PC-3 (cell line): ENCODE measurements at places on chromosomes 6 and 20. TPM values are rescaled to one million over a fixed set of nuclear protein-coding genes. Genes with fewer than 3 reads are reported as not detected.

The RAET1G gene
- 1.5 and 2.0 TPM in 2 replicates for total RNA-seq

The MYL9 gene
- total RNA-seq: 10.8 and 12.0 TPM in 2 replicates

The ADTRP gene
- 2.0 TPM in 1 of 2 replicates, not detected in the other for total RNA-seq

The CCN6 gene
- total RNA-seq: not detected in 2 replicates

The AVP gene
- total RNA-seq: not detected in 2 replicates

The CDSN gene
- 0.55 and 0.81 TPM in 2 replicates for total RNA-seq
